ENCODE measurements at places on chromosomes 16 and 17.

DNA sequence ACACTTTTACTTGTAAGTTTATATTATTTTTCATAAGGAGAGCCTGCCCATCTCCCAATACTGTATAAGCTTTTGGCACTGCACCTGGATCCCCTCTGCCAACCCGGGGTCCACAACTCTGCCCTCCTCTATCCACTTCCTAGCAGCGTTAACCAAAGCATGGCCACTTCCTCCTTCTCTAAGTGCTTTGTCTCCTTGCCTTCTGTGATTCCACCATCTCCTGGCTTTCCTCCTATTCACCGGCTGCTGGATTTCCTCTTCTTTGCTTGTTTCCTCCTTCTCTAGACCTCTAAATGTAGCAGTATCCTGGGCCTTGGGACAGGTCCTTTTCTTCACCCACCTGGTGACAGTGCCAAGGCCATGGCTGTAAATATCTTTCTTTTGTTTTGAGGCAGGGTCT lies 20.0 kb upstream of the WFIKKN2 start:
- no peak for DNase-seq

GRCh38 chr17:79029327-79030009 lies 5.5 kb downstream of the C1QTNF1 start:
- no peak for DNase-seq

GRCh38 chr16:54094641-54095040 lies 191.9 kb downstream of the IRX3 start:
- no peak for DNase-seq

- DNase-seq: no peak
Measured at GRCh38 chr16:86772671-86773353, 194.5 kb downstream of the FOXL1 start.

DNA sequence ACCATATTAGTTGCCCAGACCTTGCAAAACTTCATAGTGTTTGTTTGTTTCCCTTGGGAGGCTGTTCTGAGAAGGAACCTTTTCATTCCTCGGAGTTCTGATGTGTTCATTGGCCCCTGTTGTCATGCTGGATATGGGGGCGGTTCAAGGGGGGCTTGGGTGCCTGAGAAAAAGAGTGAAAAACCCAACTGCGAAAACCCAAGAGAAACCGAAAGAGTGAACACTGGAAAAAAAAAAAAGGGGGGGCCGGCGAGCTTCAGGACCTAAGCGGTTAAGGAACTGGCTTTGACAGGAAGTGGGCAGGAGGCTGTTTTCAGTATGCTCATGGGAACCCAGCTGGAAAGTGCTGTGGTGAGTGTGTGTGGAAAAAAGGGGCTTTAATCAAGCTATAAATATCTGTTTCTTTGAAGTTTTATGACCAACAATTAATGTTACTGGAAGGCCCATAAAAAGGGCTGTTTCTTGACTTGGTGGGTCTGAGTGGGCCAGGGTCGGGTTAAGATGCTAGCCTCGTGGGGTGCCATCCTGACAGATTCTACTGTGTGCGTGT lies 510.7 kb downstream of the MAF start:
- DNase-seq: peak; percentile 67

- DNase-seq: no peak
Measured at GRCh38 chr16:49742428-49743202, 113.3 kb downstream of the ZNF423 start.

GRCh38 chr16:1444730-1445517 lies 568 bp upstream of the CCDC154 start:
- no peak for DNase-seq

DNA sequence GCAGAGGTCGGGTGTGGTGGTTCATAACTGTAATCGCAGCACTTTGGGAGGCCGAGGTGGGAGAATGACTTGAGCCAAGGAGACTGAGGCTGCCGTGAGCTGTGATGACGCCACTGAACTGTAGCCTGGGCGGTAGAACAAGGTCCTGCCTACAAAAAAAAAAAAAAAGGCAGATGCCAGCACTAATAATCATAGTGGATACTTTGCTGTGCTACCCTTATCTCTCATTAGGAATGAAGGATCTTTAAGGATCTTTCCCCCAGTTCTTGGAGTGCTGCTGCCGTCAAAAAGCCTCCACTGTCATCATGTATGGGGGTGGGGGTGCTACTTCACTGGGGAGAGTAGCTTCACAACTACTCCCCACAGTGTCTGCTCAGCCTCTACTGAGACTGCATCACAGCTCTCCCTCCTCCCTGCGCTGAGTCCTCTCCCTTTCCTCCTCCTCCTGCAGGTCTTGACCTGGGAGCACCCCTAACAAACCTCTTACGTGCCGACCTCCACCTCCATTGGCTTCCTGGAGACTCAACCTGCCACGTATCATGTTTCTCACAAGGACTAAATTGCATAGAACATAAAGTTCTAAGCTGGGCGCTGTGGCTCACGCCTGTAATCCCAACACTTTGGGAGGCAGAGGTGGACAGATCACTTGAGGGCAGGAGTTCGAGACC lies 24.4 kb upstream of the ST6GALNAC1 start:
- DNase-seq: no peak

DNA sequence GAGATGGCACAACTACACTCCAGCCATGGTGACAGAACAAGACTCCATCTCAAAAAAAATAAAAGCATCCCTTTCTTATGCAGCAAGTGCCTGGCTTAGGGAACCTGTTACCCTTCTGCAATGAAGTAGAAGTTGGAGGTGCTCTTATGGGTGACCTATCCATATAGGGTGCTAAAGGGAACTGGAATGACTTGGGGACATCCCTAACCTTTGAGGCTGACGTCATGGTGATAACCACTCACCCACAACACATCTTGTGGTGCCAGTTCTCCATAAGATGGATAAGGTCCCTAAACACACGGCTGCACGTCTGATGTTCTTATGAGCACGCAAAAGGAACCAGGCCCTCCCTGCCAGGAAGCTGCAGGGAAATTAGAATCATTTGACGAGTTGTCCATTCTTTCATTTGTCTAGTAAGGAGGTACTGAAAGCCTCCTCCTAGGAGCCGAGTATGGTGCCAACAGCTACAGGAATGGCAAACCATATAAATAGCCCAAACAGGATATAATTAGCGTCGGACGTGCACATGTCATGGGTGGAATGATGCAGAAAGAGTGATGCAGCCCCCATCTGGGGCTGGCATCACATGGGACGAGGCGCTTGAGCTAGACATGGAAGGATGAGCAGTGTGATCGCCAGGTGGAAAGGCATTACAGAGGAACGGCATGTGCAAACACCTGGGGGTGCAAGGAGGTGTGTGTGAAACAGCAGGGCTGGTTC lies 52.5 kb downstream of the ARHGAP27 start:
- no peak for DNase-seq

DNA sequence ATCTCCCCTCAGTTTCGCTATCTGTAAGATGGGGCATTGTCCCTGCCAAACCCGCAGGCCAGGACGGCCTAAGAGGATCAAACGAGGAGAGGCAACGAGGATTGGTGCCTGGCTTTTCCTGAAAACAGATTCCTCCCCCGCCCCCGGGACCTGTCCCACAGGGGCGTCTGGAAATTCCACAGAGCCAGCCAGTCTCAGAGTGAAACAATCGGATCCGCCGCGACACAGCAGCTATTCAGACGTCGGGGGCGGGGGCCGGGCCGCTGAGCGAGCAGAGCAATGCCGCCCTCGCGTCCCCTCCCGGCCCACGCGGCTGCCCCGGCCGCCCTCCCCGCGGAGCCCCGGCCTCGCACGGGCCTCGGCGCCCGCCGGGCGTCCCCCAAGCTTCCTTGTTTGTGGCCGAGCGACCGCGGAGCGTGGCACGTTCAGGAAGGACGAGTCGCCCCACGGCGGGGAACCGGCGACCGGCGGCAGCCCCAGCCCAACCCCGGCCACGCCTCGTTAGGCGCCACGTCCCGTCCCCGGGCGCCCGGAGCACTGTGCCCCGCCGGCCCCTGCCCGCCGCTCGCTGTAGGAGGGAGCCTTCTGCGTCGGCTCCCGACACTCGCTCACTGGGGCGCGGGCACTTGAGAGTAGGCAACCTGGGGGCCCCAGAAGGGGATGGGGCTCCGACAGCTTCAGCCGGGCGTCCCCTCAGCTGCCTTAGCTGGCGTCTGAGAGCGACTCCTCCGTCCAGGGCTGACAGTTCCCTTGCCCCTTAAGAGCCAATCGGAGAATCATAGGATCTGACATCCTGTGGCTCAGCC lies 29.6 kb upstream of the PHOSPHO1 start:
- peak; percentile 51 for DNase-seq

GRCh38 chr16:3759736-3760135 lies 42.4 kb upstream of the TRAP1 start:
- DNase-seq: no peak

- DNase-seq: no peak
Measured at GRCh38 chr16:26988186-26988585, 78.5 kb upstream of the C16orf82 start.

- no peak for DNase-seq
Measured at GRCh38 chr16:17510567-17510966, 39.8 kb upstream of the XYLT1 start.

GRCh38 chr17:66983414-66984021 lies 19.0 kb downstream of the CACNG4 start:
- DNase-seq: no peak

- no peak for DNase-seq
Measured at GRCh38 chr17:30716461-30717290, 107.8 kb downstream of the CRLF3 start.

DNA sequence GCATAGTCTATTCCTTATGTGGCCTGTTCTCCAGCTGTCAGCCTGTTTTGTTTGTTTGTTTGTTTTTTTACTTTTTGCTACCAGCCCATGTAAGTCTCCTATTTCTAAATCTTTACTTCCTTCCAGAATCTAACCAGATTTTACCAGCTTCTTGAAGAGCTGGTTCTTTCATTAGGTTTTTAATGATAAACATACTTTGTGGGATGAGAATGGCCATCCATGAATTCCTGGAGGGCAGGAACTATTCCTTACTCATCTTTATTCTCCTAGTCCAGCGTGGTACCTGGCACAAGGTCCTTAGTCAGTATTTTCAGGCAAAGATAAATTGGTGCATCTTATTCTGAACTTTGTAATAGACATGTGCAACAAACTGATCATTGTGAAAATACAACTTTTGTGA lies 17.3 kb downstream of the RSPRY1 start:
- no peak for DNase-seq

DNA sequence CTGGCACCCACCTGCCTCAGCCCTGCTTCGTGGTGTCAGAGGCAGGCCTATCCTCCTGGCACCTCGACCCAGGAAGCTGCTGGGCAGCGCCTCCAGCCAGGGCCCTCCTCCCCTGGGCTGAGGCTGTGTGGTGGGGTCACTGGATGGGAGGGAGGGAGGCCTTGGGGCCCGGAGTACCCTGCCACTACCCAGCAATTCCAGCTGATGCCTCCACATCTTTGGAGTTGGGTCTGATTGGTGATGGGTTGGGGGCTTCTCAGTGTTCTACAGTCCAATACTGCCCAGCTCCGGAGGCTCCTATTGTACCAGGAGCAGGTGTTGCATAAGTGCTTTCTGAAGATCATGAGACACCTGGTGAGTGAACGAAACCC lies 48.0 kb downstream of the USP22 start:
- no peak for DNase-seq

DNA sequence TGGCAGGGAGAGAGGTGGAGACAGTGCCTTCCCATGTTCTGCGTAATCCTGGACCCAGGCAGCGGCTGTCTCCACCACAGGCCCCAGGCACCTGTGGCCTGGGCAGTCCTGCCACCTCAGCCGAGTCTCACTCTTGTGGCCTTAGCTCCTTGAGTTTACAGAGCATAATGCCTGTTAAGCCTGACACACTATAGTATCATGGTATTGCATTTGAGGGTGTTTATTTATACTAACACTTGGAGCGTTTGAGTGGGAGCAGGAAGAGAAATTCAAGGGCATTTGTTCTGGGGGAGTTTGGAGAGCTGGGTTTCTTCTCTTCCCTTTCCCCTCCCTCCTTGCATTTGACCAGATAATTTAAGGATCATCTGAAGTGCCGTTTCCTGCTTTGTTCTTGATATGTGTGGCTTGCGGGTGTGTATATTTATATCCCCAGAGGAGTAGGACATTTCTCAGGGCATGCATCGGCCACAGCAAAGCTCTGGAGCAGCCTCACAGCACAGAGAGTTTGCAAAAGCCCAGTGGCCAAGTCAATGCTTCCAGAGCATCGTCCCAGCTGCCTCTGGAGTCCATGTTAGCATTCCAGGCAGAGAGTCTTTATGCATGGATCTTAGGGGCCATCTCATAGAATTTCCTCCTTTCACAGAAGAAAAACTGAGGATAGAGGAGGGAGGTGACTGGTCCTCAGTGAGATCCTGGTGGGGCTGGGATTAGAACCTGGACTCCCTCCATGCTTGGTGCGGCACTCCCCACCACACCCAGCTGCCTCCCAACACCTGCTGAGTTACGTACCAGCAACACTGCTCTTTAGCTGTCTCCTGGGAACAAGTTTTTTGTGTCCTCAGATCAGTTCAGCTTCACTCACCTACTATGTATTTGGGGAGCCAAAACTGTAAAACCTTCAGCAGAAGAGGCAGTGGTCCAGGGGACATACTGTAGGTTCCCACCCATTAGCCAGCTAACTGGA lies 222.8 kb downstream of the CCDC182 start:
- no peak for DNase-seq

GRCh38 chr16:62549875-62550274 lies 513.6 kb upstream of the CDH8 start:
- no peak for DNase-seq

GRCh38 chr17:43613917-43614316 lies 47.8 kb downstream of the MEOX1 start:
- no peak for DNase-seq

- no peak for DNase-seq
Measured at GRCh38 chr17:70271200-70271599, 101.9 kb downstream of the KCNJ2 start.

GRCh38 chr16:31488468-31489297 lies 5.8 kb downstream of the SLC5A2 start:
- DNase-seq: no peak

- no peak for DNase-seq
Measured at GRCh38 chr17:6070430-6070912, 292 bp downstream of the WSCD1 start.

GRCh38 chr17:78131172-78132083 lies 857 bp downstream of the TMC8 start:
- DNase-seq: peak; percentile 46

GRCh38 chr17:75810216-75810615 lies 25.6 kb downstream of the UNK start:
- no peak for DNase-seq

DNA sequence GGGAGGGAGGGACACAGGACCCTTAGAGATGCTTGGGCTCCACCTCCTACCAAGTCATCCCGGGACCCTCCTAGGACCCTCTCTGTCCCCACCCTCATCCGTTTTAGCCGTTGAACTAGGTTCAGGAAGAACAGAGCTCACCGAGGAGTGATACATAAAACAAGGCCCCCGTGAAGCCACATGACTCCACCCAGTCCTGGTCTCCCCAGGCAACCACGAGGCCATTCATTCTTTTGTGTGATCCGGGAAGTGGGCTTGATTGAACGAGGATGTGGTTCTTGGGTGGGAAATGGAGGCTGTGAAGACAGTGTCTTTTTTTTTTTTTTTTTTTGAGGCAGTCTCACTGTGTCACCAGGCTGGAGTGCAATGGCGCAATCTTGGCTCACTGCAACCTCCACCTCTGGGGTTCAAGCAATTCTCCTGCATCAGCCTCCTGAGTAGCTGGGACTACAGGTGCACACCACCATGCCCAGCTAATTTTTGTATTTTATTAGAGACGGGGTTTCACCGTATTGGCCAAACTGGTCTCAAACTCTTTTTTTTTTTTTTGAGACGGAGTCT lies 14.8 kb downstream of the TRARG1 start:
- peak; percentile 97 for DNase-seq

All from CD4-positive, alpha-beta memory T cell (primary cell).